ENCODE measurements at places on chromosomes 6 and 20. TPM values are rescaled to one million over a fixed set of nuclear protein-coding genes. Genes with fewer than 3 reads are reported as not detected.

- H3K4me1 ChIP-seq, result peaks cover 53% of the 10 kb centered on the region
- no peak for DNase-seq
- H3K27me3 ChIP-seq, result no peaks in the 10 kb centered on the region
- no peak overlapping the region for H3K4me3 ChIP-seq
- H3K27ac ChIP-seq, result peak overlapping the region; percentile 45
These were observed 72.3 kb downstream of the ZHX3 start for GRCh38 chr20:41245086-41245707.

GRCh38 chr20:4512891-4513550 lies 208.7 kb upstream of the PRND start:
- H3K4me3 ChIP-seq, result peak overlapping the region; percentile 66
- peak; percentile 93 for DNase-seq

DNA sequence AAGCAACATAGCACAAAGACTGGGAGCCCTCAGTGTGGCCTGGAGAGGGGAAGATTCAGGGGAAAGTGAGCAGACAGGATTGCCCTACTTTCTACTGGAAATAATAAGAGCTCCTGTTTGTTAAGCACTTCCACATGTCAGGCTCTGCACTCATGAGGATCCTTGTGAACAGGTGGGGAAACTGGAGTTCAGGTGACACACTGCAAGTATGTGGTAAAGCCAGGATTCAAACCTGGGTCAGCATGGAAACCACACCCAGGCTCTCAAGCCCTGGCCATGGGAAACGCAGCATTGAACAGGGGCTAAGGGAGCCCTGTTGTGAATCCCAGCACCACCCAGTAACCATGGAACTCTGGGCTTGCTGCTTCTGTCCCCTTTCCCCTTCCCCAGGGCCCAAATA lies 42.8 kb upstream of the ID1 start:
- H3K4me1 ChIP-seq, result peaks cover 54% of the 10 kb centered on the region
- no peak for DNase-seq
- no peak overlapping the region for H3K4me3 ChIP-seq
- H3K36me3 ChIP-seq, result peaks cover 42% of the 10 kb centered on the region
- peak overlapping the region; percentile 92 for H3K27ac ChIP-seq
- H3K27me3 ChIP-seq, result peaks cover 9% of the 10 kb centered on the region

DNA sequence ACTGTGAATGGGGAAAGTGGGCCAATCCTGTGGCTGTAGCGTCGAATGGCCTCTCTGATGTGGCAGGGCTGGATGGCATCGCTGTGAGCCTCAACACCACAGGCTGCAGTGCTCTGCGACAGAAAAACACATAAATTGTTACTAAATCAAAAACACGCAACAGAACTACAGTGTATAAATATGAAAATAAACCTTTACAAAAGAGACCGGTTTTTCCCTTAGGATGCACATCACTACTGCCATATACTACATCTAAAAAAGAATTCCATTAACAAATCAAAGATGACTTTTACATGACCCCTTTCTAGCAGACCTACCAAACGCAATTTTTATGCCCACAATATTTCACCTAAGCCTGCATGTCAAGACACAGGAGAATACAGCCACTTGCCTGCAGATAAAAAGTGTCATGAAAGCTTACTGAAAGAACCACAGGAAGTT lies 395.5 kb upstream of the RUNX2 start:
- H3K4me1 ChIP-seq, result no peaks in the 10 kb centered on the region
- no peak overlapping the region for H3K4me3 ChIP-seq

DNA sequence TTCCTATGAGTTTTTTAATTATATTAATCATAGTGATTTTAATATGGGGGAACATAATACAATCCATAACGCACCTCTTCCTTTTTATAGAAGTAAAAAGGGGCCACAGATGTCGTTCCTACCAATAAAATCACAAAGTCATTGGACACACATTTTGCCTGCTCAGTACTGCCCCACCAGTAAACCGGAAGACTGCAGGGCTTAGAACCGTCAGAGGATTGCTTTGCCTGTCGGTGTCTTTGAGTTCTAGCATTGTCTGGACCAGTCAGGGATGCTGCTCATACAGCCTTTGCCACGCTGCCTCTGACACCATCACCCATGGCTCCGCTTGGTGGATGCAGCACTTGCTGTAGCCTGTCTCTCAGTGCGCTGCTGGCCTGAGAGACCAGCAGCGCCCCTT lies 853.6 kb downstream of the C6orf118 start:
- H3K36me3 ChIP-seq, result no peaks in the 10 kb centered on the region
- no peak overlapping the region for H3K4me3 ChIP-seq
- no peak overlapping the region for H3K27ac ChIP-seq
- no peaks in the 10 kb centered on the region for H3K4me1 ChIP-seq
- H3K27me3 ChIP-seq, result no peaks in the 10 kb centered on the region

- peaks cover 37% of the 10 kb centered on the region for H3K4me1 ChIP-seq
- no peak for DNase-seq
- H3K36me3 ChIP-seq, result no peaks in the 10 kb centered on the region
- no peak overlapping the region for H3K27ac ChIP-seq
- H3K4me3 ChIP-seq, result peak overlapping the region; percentile 54
These were observed 1.5 kb upstream of the TUBB2B start for GRCh38 chr6:3228771-3229565.

DNA sequence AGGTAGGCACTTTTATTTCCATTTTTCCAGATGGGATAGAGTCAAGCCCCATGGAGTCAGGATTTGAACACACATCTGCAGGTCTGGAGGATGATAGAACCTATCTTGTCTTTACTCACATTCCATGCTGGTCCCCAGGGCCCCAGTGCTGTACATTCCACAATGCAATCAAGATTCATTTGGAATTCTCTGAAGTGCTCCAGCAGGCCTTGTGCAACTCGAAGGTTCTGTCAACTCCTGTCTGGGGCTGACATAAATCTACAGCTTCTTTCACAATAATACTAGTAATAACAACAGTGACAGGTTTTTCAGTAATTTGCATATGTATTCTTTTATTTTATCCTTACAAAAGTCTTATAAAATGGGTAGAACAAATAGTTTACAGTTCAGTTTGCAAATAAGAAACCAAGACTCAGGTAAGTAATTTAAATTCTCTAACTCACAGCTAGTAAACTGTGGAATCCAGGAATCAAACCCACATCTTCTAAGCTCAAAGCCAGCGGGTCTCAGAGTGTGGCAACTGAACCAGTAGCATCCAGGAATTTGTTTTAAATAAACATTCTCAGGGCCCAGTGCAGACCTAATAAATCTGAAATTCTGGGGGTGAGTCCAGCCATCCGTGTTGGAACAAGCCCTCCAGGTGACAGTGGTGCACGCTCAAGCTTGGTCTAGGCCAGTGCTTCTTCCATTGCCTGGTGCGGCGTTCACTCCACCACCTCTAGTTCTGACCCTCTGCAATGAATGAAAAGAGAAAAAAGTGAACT lies 137.0 kb upstream of the TNFAIP3 start:
- no peaks in the 10 kb centered on the region for H3K36me3 ChIP-seq
- peak; percentile 28 for DNase-seq
- no peaks in the 10 kb centered on the region for H3K27me3 ChIP-seq
- no peak overlapping the region for H3K27ac ChIP-seq

PHACTR3 gene
- total RNA-seq, result not detected

Measured in HFFc6 (cell line).